ENCODE measurements at places on chromosomes 11 and 22. TPM values are rescaled to one million over a fixed set of nuclear protein-coding genes. Genes with fewer than 3 reads are reported as not detected.

MS4A4A gene
- total RNA-seq: not detected

ALX4 gene
- total RNA-seq: 0.05 TPM

CNGA4 gene
- total RNA-seq: not detected

RBFOX2 gene
- 136 TPM for total RNA-seq

PAAF1 gene
- total RNA-seq: 27.5 TPM

MUC6 gene
- not detected for total RNA-seq

MYOD1 gene
- total RNA-seq: not detected

SERPING1 gene
- total RNA-seq: 31.7 TPM

C11orf16 gene
- total RNA-seq: not detected

ADORA2A gene
- total RNA-seq: 2.1 TPM

THRSP gene
- total RNA-seq: not detected

BLID gene
- not detected for total RNA-seq

P4HA3 gene
- not detected for total RNA-seq

INS gene
- not detected for total RNA-seq

DNA sequence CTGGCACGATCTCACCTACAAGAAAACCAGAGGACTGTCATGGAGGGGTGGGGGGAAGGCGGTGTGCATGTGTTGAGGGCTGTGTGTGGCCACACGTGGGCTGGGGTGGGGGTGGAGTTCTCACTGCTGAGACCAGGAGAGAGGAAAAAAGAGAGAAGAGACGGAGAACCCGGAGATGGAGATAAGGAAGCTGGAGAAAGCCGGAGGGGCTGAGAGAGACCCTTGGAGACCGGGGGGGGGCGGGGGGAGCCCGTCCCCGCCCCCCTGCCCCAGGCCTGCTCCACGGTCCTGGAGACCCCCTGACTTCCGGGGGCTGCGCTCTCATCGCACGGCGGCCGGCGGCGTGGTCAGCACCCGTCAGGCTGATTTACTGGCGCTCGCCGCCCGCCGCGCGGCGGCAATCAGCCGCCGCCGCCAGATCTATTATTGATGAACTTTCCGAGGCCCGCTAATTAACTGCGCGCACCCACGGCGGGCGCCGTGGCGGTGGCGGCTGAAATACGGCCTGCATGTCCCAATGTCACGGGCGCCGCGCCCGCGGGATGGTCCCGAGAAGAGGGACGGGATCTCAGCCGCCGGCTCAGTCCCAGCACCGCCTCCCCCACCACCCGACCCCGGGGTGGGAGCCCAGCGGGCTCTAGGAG is 187.4 kb downstream of the MN1 start:
- H3K27me3 ChIP-seq: no peaks in the 10 kb centered on the region
- no peak overlapping the region for H3K4me3 ChIP-seq
- peaks cover 34% of the 10 kb centered on the region for H3K4me1 ChIP-seq
- H3K27ac ChIP-seq: no peak overlapping the region
- H3K36me3 ChIP-seq: no peaks in the 10 kb centered on the region

DNA sequence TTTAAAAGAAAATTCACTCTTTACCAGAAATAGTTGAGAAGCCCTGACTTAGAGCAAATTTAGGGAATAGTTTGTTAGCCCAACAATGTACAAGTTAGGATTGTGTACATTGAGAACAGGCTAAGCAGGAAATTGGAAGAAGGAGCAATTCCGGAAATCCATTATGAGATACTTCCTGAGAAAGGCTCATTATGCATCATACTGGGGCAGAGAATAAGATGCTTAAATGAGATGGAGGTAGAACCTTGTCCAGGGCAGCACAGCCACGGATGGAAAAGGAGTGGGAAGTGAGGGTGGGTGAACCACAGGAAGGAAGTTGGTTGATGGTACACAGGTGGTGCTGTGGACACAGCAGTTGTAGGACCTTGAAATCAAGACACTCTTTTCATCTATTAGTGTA is 180.2 kb downstream of the PGR start:
- H3K27me3 ChIP-seq: no peaks in the 10 kb centered on the region
- no peaks in the 10 kb centered on the region for H3K4me1 ChIP-seq
- no peak overlapping the region for H3K4me3 ChIP-seq
- no peak for DNase-seq
- peaks cover 3% of the 10 kb centered on the region for H3K36me3 ChIP-seq
- no peak overlapping the region for H3K27ac ChIP-seq

GRCh38 chr22:41551877-41552582 is 7.8 kb upstream of the POLR3H start:
- no peak overlapping the region for H3K27ac ChIP-seq
- no peak for DNase-seq
- H3K27me3 ChIP-seq: no peaks in the 10 kb centered on the region
- no peaks in the 10 kb centered on the region for H3K36me3 ChIP-seq
- H3K4me3 ChIP-seq: no peak overlapping the region

- no peak overlapping the region for H3K4me3 ChIP-seq
- H3K27ac ChIP-seq: no peak overlapping the region
- no peak for DNase-seq
- no peaks in the 10 kb centered on the region for H3K27me3 ChIP-seq
- H3K4me1 ChIP-seq: no peaks in the 10 kb centered on the region
Observed at GRCh38 chr11:74021998-74022397, 13.1 kb upstream of the UCP3 start.

GRCh38 chr11:123773959-123774358 is 19.6 kb upstream of the OR6X1 start:
- no peaks in the 10 kb centered on the region for H3K27me3 ChIP-seq
- H3K27ac ChIP-seq: no peak overlapping the region
- H3K4me1 ChIP-seq: peaks cover 3% of the 10 kb centered on the region
- H3K36me3 ChIP-seq: no peaks in the 10 kb centered on the region
- H3K4me3 ChIP-seq: no peak overlapping the region

GRCh38 chr11:72085621-72086351 is 5.1 kb downstream of the LRRC51 start:
- no peak overlapping the region for H3K4me3 ChIP-seq
- no peaks in the 10 kb centered on the region for H3K27me3 ChIP-seq
- peaks cover 18% of the 10 kb centered on the region for H3K4me1 ChIP-seq
- H3K27ac ChIP-seq: no peak overlapping the region

DNA sequence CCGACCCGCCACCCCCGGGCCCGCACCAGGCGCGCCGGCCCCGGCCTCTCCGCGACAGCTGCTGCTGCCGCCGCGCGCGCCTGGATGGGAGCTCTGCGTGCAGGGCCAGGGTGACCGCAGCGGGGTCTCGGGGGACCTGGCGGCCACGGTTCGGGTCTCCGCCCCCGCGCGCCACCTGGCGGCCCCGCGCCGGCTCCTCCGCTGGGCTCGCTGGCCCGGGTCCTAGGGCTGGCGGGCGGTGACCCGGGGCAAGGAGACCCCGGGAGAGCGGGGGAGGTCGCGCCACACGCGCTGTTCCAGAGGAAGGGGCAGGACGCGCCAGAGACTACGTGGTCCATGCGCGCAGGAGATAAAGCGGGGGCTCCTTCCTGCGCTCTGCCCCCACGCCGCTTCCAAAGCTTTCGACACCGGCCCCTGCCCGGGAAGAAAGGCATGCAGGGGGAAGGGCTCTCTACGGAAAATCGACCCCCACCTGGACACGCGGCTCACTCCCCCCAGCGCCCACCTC is 562 bp downstream of the SHANK2 start:
- H3K27ac ChIP-seq: no peak overlapping the region
- H3K4me3 ChIP-seq: peak overlapping the region; percentile 49
- no peaks in the 10 kb centered on the region for H3K36me3 ChIP-seq
- peaks cover 83% of the 10 kb centered on the region for H3K27me3 ChIP-seq

GRCh38 chr11:8566613-8567210 is 27.3 kb downstream of the STK33 start:
- no peaks in the 10 kb centered on the region for H3K27me3 ChIP-seq
- no peak for DNase-seq
- no peak overlapping the region for H3K27ac ChIP-seq
- H3K36me3 ChIP-seq: peaks cover 4% of the 10 kb centered on the region
- no peak overlapping the region for H3K4me3 ChIP-seq
- no peaks in the 10 kb centered on the region for H3K4me1 ChIP-seq

GRCh38 chr22:44956840-44957767 is 52.7 kb downstream of the PHF21B start:
- peaks cover 41% of the 10 kb centered on the region for H3K4me1 ChIP-seq
- no peak for DNase-seq

GRCh38 chr11:65036931-65037330 is 4.1 kb upstream of the SAC3D1 start:
- no peak for DNase-seq
- H3K27me3 ChIP-seq: no peaks in the 10 kb centered on the region
- peaks cover 6% of the 10 kb centered on the region for H3K4me1 ChIP-seq

DNA sequence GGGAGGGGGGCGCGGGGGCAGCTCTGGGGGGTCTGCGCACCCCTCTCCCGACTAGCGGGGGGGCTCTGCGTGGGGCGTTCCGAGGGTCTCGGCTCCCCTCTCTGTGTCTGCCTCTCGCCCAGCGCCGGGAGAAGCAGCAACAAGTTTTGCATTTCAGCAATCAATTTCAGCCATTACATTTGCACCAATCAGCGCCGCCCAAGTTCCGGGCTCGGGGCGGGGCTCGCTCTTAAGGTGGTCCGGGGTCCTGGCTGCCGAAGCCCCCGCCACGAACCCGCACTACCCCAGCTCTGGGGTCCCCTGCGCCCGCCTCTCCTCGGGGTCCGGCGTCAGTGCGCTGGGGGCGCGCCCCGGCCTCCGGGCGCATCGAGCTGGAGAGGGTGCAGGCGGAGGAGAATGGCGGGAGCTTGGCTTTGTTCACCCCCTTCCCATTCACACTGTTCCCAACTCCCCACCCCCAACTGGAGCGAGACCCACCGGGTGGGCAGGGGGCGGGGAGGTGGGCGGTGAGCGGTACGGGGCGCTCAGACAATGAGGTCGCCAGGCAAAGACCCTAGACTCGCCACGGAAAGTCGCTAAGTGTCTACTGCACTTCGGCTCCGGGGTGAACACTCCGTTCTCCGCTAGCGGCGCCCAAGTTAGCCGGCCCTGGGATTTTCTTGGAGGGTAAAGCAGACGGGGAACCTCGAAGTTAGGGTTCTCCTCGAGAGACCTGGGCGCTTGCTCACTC is at the start of gene MN1:
Gene MN1, minus strand, starts transcription at position 141 of the 730 bp plus-strand sequence. CDS start 1,213 bp downstream, outside the sequence.
- DNase-seq: peak; percentile 66
- peak within 1 kb of the TSS; percentile 92 for H3K27ac ChIP-seq
- peaks cover 38% of the 10 kb centered on the region for H3K4me1 ChIP-seq
- H3K4me3 ChIP-seq: peak within 1 kb of the TSS; percentile 89
- H3K27me3 ChIP-seq: peaks cover 22% of the 10 kb centered on the region

- no peak overlapping the region for H3K27ac ChIP-seq
- no peaks in the 10 kb centered on the region for H3K27me3 ChIP-seq
Observed at GRCh38 chr11:119699227-119699626, 29.8 kb downstream of the NECTIN1 start.

GRCh38 chr11:83836065-83836464 is 549.9 kb upstream of the CCDC90B start:
- no peaks in the 10 kb centered on the region for H3K27me3 ChIP-seq
- peaks cover 15% of the 10 kb centered on the region for H3K4me1 ChIP-seq
- DNase-seq: no peak
- no peak overlapping the region for H3K4me3 ChIP-seq
- H3K36me3 ChIP-seq: no peaks in the 10 kb centered on the region
- no peak overlapping the region for H3K27ac ChIP-seq

GRCh38 chr11:7251836-7252682 is at the start of gene SYT9:
SYT9 (plus strand) TSS chr11:7251904; CDS start chr11:7252187, 283 bp downstream.
- no peak within 1 kb of the TSS for H3K27ac ChIP-seq
- H3K4me1 ChIP-seq: no peaks in the 10 kb centered on the region
- H3K4me3 ChIP-seq: peak within 1 kb of the TSS; percentile 83
- H3K36me3 ChIP-seq: no peaks in the 10 kb centered on the region

GRCh38 chr22:49693416-49693815 is 134.3 kb downstream of the BRD1 start:
- no peak for DNase-seq
- H3K4me1 ChIP-seq: no peaks in the 10 kb centered on the region
- peaks cover 5% of the 10 kb centered on the region for H3K27me3 ChIP-seq

GRCh38 chr11:126426820-126427749 is 71.6 kb downstream of the ST3GAL4 start:
- H3K27ac ChIP-seq: peak overlapping the region; percentile 73
- no peaks in the 10 kb centered on the region for H3K27me3 ChIP-seq
- DNase-seq: no peak
- H3K4me3 ChIP-seq: peak overlapping the region; percentile 22
- H3K36me3 ChIP-seq: peaks cover 2% of the 10 kb centered on the region

- no peak overlapping the region for H3K27ac ChIP-seq
- no peak overlapping the region for H3K4me3 ChIP-seq
- H3K27me3 ChIP-seq: no peaks in the 10 kb centered on the region
- DNase-seq: no peak
- peaks cover 14% of the 10 kb centered on the region for H3K36me3 ChIP-seq
Observed at GRCh38 chr11:95884376-95884775, 39.5 kb downstream of the MTMR2 start.

GRCh38 chr11:62542750-62543567 is 3.6 kb downstream of the AHNAK start:
- H3K4me3 ChIP-seq: no peak overlapping the region
- H3K27me3 ChIP-seq: peaks cover 68% of the 10 kb centered on the region
- no peak overlapping the region for H3K27ac ChIP-seq
- peaks cover 16% of the 10 kb centered on the region for H3K4me1 ChIP-seq

GRCh38 chr22:45212992-45213751 is 27.5 kb downstream of the KIAA0930 start:
- no peak overlapping the region for H3K27ac ChIP-seq
- H3K4me3 ChIP-seq: no peak overlapping the region
- no peaks in the 10 kb centered on the region for H3K27me3 ChIP-seq
- no peak for DNase-seq

GRCh38 chr11:111565114-111565720 is 24.7 kb downstream of the LAYN start:
- H3K4me1 ChIP-seq: peaks cover 10% of the 10 kb centered on the region
- no peak overlapping the region for H3K4me3 ChIP-seq
- H3K27ac ChIP-seq: no peak overlapping the region
- DNase-seq: peak; percentile 66
- H3K36me3 ChIP-seq: no peaks in the 10 kb centered on the region

DNA sequence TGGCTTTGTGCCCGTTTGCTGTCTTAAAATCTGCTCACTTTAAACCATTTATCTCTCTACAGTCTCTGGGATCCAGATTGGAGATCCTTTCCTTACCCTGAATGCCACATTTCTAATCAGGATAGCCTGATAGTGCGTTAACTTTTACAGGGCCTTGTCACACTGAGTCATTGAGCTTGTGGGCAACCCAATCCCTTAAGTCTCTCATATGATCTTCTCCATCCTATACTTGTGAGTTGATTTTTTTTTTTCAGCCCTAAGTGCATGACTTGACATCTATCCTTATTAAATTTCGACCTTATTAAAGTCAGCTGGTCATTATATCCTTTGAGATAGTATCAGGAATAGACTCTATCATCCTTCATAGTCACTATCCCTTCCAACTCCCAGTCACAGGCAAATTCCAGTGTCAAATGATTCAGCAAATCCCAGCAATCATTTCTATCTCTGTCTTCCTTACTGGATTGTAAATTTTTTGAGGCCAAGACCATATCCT is 57.7 kb downstream of the TEAD1 start:
- DNase-seq: no peak
- no peak overlapping the region for H3K27ac ChIP-seq
- H3K36me3 ChIP-seq: no peaks in the 10 kb centered on the region
- H3K27me3 ChIP-seq: no peaks in the 10 kb centered on the region
- peaks cover 30% of the 10 kb centered on the region for H3K4me1 ChIP-seq

DNA sequence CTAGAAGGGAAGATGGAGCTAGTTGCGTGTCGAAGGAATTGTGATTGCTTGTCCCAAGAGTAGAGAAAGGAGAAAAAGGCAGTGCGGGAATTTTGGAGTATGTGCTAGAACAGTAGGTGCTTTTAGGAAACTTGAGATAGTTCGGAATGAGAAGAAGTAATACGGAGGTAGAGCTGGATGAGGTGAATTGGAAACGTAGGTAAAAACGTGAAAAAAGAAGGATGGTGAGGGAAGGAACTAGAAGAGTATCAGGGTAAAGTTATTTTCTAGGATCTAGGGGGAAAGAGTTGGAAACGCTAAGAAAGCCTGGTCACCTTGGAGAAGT is 1.4 kb downstream of the CEP57 start:
- peaks cover 48% of the 10 kb centered on the region for H3K4me1 ChIP-seq
- H3K27ac ChIP-seq: peak overlapping the region; percentile 1
- peak overlapping the region; percentile 99 for H3K4me3 ChIP-seq

Data from neural crest cell (in vitro differentiated cells).